ENCODE measurements at places on chromosomes 6 and 20.

DNA sequence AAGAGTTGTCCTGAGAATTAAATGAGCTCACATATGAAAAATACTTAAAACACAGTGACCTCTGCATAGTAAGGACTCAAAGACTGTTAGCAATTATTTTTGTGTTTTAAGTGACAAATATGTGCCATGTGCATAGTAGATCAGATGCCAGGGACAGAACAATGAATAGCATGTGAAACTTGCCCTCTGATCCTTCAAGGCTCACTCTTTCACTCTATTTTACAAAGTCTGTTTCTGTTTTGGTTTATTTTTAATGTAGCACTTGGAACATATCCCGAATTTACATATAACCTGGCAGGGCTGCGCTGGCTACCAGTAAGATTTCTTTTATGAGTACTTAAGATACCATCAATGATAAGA, 135.5 kb upstream of the TNFAIP3 start:
- DNase-seq = no peak

GRCh38 chr20:22574545-22575086, 9.8 kb downstream of the FOXA2 start:
- no peak for DNase-seq

DNA sequence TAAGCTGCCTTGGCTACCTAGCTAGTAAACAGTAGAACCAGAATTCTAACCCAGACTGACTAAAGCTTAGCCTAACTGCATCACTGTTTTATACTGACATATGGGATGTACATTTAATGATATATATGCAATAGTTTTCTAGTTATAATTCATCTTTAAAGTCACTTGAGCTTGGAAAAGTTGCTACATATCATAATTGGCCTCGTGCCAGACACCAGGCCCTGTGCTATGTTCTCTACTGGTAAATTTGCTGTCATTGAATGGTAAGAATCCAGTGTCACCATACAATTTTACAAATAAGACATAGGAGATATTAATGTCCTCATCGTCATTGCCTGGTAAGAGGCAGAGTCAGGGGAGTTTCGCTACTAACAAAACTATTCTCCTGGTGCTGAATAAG, 396.8 kb downstream of the CDKAL1 start:
- DNase-seq = no peak

GRCh38 chr6:85068221-85068620, 303.8 kb upstream of the TBX18 start:
- DNase-seq = no peak

- no peak for DNase-seq
Observed at GRCh38 chr6:161058741-161059140, 67.2 kb downstream of the MAP3K4 start.

GRCh38 chr6:132085731-132086130, 134.6 kb upstream of the CCN2 start:
- DNase-seq = no peak

DNA sequence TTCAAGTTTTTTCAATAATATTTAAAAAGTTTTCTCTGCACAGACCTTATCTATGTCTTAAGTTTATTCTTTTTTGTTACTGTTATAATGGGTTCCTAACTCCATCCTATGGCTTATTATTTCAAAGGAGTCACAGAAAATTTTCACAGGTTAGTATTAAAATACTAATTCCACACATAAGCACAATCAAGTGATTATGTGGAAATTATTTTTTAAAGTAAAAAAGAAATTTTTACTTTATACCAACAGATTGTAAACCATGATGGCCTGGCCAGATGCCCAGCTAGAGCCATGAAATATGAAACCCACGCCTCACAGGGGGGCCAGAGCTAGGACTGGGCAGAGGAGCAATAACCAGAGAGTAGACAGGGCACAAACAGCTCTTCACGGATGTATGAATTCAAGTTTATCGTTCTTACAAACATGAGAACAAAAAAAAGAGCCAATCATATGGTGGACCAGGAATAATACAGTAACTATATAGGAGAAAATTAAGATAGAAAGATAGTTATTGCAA, 34.0 kb downstream of the NUDT3 start:
- DNase-seq = no peak

All from T-helper 2 cell treated with Interferon-gamma antibody and Interleukin-4, amounts not matched to agents 5 μg/mL and 100 μg/mL, for 36 hours (primary cell).